ENCODE measurements at places on chromosomes 11 and 22.

GRCh38 chr11:114400915-114401223 is 403 bp downstream of the RBM7 start:
- no peaks in the 10 kb centered on the region for H3K27me3 ChIP-seq
- H3K27ac ChIP-seq, result peak overlapping the region; percentile 84
- DNase-seq, result no peak
- no peaks in the 10 kb centered on the region for H3K4me1 ChIP-seq

GRCh38 chr11:74138572-74138971 is 32.2 kb downstream of the C2CD3 start:
- no peaks in the 10 kb centered on the region for H3K27me3 ChIP-seq
- peak; percentile 91 for DNase-seq
- peak overlapping the region; percentile 97 for H3K27ac ChIP-seq
- H3K36me3 ChIP-seq, result no peaks in the 10 kb centered on the region
- no peak overlapping the region for H3K4me3 ChIP-seq

- H3K4me3 ChIP-seq, result no peak overlapping the region
- no peak for DNase-seq
- H3K27me3 ChIP-seq, result no peaks in the 10 kb centered on the region
- no peaks in the 10 kb centered on the region for H3K36me3 ChIP-seq
Measured at GRCh38 chr11:119371778-119372182, 9.7 kb downstream of the USP2 start.

- no peak overlapping the region for H3K4me3 ChIP-seq
- peak; percentile 97 for DNase-seq
- peak overlapping the region; percentile 95 for H3K27ac ChIP-seq
Measured at GRCh38 chr11:65493367-65494176, 5.3 kb upstream of the MALAT1 start.

DNA sequence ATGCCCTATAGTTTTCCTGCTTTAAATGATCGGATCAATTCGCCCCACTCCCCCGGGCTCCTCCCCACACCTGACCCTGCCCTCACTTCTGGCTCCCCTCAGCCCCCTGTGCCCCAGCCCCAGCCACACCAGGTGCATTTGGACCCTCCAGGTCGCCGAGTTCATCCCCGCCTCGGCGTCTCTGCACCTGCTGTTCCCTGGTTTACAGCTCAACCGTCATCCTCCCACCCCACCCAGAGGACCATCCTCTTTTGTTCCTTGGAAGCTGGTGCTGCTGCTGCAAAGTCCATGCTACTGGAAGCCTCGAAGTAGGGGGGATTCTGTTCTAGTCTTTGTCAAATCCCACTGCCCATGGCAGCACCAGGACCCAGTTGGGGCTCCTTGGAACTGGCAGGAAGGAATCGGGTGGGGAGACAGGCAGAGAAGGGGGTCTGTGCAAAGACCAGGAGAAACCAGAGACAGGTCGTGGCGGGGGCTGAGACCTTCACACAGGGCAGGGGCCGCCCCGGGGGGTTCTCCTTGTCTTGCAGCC is 4.5 kb upstream of the MUC5B start:
- no peak overlapping the region for H3K4me3 ChIP-seq
- DNase-seq, result no peak
- H3K27ac ChIP-seq, result no peak overlapping the region
- no peaks in the 10 kb centered on the region for H3K36me3 ChIP-seq
- no peaks in the 10 kb centered on the region for H3K4me1 ChIP-seq
- H3K27me3 ChIP-seq, result no peaks in the 10 kb centered on the region
